Vagina (tissue), 2 donors: ENCODE measurements at places on chromosomes 1 and 21.

DNA sequence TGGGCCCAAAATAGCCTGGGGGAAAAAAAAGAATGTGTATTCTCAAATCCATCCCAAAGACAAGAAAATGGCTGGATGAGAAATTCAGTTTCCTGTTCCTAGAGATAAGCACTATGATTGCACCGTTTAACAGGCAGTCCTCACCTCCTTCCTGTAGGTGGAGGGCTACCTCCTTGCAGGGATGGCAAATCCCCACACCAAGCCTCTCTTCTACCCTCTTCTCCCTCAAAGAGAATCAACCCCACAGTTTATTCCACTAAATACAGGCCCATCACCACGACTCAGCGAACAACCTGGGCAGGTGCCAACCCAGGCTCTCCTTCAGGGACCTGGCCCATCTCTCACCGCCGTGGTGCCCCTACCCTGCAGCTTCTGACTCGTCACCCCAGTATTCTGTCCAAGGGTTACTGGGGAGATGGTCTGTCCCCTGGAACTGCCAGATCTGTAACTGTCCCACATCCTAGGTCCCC lies 3.4 kb upstream of the CHD5 start:
- no peak for DNase-seq

DNA sequence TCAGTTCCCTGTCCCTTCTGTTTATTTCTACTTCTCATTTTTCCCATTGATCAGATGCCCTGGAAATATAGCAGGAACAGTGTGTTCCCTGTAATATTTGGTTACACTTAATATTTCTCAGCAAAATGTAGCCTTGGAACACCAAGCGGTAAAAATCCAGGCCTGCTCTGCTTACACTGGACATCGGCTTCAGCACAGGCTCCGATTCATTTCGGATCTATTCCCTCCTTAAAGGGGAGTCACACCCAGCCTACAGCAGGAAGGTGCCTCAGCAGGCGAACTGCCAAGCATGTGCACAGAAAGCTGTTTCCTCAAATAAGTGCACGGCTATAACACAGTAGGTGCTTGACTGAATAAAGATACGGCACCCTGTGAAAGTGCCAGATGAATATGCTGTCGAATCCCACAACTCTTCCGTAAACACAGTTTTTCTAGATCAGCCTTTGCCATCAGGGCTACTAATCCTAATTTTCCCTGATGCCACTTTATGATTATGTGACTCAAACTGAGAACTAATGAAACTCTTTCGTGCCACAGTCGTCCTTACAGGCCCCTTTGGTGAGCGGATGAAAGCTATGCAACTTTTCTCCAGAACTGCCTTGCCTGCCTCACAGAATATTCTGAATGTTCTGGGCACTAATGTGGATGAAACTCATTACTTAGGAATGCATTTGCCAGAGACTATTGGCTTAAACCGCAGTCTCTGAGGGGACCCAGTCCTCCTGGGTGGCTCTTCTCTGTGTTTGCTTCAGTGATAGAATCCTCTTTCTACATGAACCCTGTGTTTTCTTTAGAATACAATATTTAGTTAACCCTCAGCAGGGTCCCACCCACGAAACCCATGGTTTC lies 275.5 kb upstream of the RUNX1 start:
- no peak for DNase-seq

DNA sequence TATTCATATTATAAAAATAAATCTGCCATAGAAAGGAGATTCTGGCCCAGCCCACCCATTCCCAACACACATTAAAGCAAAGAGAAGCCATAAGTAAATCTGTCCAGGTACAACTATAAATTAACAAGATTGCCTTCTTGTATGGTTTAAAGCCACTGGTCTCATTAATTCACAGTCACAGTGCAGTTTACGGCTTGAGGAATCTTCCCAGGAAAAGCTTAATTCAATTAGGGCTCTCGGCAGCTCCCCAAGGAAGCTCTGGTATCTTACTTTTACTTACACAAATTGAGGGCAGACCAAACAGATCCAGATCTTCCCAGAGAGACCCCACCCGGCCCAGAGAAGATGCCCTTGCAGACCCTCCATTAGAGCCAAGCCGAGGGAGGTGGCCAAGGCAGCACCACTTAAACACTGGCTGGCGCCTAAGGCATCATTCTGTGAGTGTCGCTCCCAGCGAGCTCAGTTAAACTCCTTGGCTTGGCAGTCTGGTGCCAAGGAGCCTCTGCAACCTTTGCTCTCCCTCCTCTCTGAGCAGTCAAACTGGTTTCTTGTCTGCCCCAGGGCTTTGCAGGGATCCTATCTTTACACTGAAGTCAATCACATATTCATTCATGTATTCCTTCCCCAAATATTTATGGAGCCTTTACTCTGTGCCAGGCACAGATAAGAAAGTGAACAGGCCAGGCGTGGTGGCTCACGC lies 10.7 kb downstream of the SLC9A1 start:
- no peak for DNase-seq

DNA sequence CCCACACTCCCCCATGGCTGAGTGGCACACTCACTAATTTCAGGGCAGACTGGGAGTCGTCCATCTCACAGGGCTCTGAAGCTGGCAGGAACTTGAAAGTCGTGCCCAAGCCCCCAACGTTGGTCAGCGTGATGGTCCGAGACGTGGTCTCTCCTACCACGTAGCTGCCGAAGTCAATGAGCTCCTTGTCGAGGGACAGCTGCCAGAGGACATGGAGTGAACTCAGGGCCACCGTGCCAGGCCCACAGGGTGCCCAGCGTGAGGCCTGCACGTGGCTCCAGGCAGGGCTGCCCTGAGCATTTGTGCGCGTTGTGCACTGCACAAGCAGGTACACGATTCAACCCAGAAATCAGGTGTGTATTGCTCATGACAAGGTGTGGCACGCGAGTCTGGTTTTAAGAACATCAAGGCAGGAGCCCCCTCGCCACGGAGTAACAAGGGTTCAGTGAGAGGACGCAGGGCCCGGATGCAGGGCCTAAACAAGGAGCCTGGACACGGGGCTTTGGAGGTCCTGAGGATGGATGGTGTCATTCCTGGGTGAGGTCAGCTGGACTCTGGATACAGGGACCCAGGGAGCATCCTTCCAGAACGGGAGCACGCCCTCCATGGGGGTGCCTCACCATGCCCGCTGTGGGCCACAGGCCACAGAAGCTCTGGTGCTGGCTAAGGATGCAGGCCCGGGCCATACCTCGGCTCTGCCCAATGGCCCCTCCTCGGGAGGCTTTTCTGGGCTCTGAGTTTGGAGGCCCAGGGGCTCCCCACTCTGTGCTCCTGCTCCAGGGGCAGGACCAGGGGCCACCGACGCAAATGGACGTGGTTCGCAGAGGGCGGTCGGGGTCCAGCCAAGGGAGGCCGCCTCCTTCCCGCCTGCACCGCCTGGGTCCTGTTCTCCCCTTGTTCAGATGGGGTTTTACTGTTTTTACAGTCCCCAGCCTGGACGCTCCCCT lies 37.8 kb upstream of the TMEM52 start:
- no peak for DNase-seq

- no peak for DNase-seq
Measured at GRCh38 chr1:69524015-69524414, 43.7 kb upstream of the LRRC7 start.

- DNase-seq: peak; percentile 78
Measured at GRCh38 chr21:46116776-46117585, 19.1 kb downstream of the COL6A2 start.

- DNase-seq: no peak
Measured at GRCh38 chr1:71557138-71557537, 476.3 kb upstream of the ZRANB2 start.

DNA sequence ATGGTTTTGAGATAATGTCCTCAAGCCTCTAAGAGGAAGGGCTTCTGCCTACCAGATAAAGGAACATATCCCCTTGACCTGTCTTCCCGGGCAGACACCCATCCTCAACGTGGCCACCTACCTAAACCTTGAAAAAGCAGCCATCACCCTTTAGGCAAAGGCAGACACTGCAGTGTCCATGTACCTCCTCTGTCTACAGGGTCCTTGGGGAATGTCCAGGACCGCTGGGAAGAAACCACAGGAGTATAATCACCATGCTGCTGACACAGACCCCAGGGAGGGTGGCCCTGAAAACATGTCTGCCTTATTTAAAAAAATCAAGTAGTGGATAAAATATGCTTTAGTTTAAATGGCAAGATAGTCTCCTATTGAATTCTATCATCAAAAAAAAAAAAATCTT lies 16.6 kb downstream of the BCAR3 start:
- DNase-seq: peak; percentile 67

GRCh38 chr1:25049190-25049589 lies 119.1 kb upstream of the RUNX3 start:
- no peak for DNase-seq

DNA sequence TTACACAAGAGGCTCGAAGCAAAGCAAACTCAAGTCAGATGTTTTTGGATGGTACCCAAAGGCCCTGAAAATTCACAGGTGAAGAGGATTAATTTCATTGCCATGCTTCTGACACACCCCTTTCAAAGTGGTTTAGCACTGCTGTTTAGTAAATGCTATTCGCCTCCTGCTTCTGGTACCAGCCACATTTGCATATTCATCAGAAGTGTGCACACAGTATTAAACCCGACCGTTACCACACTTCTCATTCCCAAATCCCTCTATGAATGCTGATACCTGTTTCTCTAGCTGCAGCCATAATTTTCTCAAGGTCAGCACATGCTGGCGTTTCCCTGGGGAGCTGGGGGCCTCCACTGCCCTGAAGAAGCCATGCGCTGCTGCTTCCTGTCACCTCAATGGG lies 179.8 kb upstream of the DAB1 start:
- no peak for DNase-seq

- DNase-seq: no peak
Measured at GRCh38 chr1:213414911-213415310, 363.9 kb downstream of the RPS6KC1 start.

DNA sequence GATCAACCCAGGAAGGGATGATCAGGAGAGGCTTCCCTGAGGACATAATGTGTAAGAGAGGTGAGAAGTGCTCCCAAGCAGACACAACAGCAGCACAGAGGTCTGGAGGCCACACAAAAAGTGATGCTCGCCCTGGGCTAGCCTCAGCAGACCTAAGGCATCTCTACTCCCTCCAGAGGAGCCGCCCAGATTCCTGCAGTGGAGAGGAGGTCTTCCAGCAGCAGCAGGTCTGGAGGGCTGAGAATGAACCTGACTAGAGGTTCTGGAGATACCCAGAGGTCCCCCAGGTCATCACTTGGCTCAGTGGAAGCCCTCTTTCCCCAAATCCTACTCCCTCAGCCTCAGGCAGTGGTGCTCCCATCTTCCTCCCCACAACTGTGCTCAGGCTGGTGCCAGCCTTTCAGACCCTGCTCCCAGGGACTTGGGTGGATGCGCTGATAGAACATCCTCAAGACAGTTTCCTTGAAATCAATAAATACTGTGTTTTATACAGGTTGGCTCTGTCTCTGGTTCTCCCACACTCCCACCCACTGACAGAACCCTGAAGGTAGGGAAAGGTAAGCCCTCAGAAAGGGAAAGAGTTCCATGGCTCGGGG lies 5.0 kb downstream of the GJB3 start:
- DNase-seq: no peak

DNA sequence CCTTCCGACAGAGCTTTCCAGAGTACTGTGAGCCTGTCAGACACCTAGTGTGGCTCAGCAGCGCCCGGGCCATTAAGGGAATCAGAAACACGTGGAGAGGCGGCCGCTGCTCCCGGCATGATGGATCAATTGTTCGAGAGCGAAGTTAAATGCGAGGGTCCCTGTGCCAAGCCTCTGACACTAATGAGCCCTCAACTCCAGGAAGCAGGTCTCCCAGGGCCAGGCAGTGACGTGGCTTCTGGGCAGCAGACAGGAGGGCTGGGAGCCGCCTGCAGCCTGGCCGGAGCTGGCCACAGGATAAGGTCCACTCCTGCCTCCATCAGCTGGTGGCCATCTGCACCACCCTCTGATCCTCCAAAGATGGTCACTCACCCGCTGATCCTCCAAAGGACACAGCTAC lies 67.5 kb upstream of the CLDN14 start:
- peak; percentile 22 for DNase-seq

GRCh38 chr21:34352556-34352955 lies 11.2 kb upstream of the KCNE2 start:
- DNase-seq: no peak

DNA sequence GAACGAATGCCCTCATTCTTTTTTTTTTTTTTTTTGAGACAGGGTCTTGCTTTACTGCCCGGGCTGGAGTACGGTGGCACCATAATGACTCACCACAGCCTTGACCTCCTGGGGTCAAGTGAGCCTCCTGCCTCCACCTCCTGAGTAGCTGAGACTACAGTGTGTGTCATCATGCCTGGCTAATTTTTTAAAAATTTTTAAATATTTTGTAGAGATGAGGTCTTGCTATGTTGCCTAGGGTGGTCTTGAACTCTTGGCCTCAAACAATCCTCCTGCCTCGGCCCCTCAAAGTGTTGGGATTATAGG lies 69.4 kb downstream of the ALG14 start:
- no peak for DNase-seq

- DNase-seq: no peak
Measured at GRCh38 chr1:103948526-103948925, 198.8 kb downstream of the AMY1C start.

GRCh38 chr1:165476776-165477175 lies 31.9 kb upstream of the RXRG start:
- DNase-seq: no peak

- DNase-seq: no peak
Measured at GRCh38 chr1:240524356-240525069, 87.4 kb downstream of the GREM2 start.

DNA sequence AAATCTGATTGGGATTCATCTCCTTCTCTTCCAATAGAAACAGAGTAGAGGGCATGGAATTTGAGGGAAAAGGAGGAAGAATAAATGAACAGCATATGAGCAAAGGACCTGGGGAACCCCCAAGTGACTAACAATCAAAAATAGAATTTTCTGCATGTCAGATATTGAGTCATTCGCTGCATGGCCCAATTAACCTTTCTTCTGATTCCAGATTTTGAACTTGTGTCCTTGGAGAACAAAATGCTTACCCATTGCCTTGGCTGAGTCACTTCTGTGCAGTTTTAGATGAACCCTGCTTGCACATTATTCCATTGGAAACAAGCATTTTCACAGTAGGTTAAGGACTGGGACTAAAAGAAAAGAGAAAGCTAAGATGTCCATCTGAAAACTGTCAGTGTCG lies 390.5 kb downstream of the ST6GALNAC3 start:
- DNase-seq: no peak

- peak; percentile 85 for DNase-seq
Measured at GRCh38 chr1:1376551-1377226, 1.7 kb upstream of the AURKAIP1 start.

GRCh38 chr1:184299796-184300195 lies 87.0 kb upstream of the C1orf21 start:
- no peak for DNase-seq

DNA sequence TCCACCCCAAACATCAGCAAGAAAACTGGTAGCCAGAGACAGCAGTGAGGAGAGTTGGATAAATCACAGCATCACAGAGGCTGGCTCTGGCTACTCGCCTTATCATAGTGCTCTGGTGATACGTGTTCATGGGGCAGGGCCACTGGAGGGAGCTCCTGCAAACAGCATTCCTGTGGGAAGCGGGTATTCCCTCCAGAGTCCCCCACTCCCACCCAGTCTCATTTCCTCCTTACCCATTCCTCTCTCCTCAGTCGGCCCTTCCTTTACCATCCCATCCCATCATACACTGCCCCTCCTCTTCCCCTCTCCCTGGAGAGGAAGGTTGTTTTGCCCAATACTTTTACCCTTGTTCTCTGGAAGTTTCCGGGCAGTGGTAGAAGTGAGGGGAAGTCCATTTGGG lies 7.1 kb downstream of the NHLH2 start:
- no peak for DNase-seq
